ENCODE measurements at places on chromosomes 12 and 14.

GRCh38 chr12:105482951-105483350, 152.5 kb downstream of the C12orf75 start:
- no peak for DNase-seq

DNA sequence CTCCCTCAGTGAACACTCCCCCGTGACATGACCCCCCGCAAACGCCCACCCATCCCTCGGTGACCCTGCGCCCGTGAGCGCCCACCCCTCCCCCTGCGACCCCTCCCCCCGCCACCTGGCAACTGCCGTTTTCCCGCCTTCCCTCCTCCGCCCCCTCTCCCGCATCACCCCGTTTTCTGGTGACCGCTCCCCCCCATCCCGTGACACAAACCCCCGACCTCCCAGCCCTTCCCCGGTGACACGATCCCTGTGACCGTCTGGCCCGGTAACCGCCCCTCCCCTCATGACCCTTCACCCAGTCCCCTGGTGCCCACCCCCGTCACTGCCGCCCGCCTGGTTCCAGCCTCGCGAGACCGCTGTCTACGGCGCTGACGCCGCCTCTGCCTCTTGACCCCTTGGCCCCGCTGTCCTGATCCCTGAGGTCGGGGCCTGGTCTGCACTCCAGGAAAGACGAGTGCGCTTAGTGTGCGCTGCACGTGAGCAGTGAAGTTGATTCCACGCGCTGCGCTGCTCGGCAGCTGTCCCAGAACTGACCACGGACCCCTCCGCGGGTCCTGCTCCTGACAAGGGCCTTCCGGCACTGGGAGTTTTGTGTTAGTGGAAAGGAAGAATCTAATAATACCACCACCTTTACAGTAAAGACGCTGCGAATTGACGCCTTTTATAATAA, 59.4 kb downstream of the DDX51 start:
- DNase-seq: peak; percentile 73

- no peak for DNase-seq
Measured at GRCh38 chr14:95264271-95264973, 55.3 kb downstream of the CLMN start.

- DNase-seq: peak; percentile 24
Measured at GRCh38 chr14:71539650-71540285, 392.5 kb upstream of the RGS6 start.

Measured in kidney capillary endothelial cell (primary cell).